ENCODE measurements at places on chromosomes 13 and 19.

- DNase-seq, result no peak
Observed at GRCh38 chr13:105058517-105058916, 1476.9 kb downstream of the EFNB2 start.

- no peak for DNase-seq
Observed at GRCh38 chr19:38711726-38712153, 32.5 kb downstream of the CAPN12 start.

DNA sequence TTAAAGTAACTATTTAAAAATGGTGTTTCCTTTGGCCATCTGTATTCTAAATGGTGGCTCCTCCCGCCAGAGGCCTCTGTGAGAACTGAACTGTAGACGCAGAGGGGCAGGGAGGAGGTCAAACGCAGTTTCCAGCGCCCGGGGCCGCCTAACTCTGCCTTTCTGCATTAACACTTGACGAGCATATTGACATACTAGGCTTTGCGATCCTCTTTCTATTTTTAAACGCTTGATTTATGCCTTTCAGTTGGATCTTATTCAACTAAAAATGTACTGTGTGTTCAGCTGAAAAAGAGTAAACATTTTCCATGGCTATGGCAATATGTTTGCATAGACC lies 74.7 kb downstream of the SPACA7 start:
- DNase-seq, result no peak

DNA sequence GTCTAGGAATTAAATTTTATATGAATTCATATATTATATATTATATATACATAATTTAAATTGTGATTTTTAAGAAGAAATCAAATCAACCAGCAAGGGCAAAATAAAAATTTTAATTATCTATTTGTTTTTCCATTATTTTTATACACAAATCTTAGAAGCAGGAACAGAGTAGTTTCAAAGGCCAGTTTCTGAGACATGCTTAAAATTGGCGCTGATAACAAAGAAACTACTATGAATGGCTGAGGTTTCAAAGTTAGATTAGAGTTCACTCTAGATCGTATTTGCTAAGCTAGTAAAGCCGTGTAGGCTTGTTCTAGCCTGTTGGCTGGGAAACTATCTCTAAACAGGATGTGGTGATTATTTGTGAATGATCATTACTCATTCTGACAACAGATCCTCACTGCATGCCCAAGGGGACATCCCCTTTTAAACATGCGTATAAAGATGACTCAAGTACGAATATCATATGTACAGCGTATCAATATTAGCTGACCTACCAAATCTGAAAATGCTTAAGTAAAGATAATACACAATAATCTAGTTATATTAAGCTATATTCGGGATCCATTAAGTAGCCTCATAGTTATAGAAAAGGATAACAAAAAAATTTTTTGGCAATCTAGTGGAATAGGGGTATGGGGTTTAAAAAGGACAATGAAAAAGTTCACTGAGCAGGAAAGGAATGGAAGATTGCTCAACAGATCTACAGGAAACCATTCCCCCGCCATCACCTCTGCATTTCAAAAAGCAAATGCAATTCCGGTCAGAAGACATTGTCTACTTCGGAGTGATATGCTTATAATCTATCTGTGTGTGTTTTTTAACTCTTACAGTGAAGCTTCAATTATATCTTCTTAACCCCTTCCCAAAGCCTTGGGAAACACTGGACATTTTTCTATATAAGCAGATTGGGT lies 150.1 kb downstream of the SHISA2 start:
- DNase-seq, result no peak

GRCh38 chr19:3024870-3025548 lies 4.1 kb downstream of the TLE2 start:
- DNase-seq, result no peak

- DNase-seq, result no peak
Observed at GRCh38 chr19:29309637-29310036, 96.7 kb upstream of the UQCRFS1 start.

- no peak for DNase-seq
Observed at GRCh38 chr13:102089722-102090121, 312.1 kb downstream of the FGF14 start.

GRCh38 chr19:6446452-6446851 lies 12.9 kb upstream of the SLC25A41 start:
- no peak for DNase-seq

- DNase-seq, result no peak
Observed at GRCh38 chr19:18465964-18466339, 28.0 kb upstream of the ISYNA1 start.

DNA sequence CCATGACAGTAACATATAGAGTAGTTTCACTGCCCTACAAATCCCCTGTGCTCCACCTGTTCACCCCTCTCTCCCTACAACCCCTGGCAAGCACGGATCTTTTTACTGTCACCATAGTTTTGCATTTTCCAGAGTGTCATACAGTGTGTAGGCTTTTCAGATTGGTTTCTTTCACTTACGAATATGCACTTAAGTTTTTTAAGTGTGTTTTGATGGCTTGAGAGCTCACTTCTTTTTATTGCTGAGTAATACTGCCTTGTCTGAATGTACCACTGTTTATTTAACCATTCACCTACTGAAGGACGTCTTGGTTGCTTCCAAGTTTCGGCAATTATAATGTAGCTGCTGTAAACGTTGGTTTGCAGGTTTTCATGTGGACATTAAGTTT lies 175.1 kb downstream of the ITGBL1 start:
- DNase-seq, result no peak

- no peak for DNase-seq
Observed at GRCh38 chr19:897442-898039, 4.3 kb downstream of the RNU6-9 start.

DNA sequence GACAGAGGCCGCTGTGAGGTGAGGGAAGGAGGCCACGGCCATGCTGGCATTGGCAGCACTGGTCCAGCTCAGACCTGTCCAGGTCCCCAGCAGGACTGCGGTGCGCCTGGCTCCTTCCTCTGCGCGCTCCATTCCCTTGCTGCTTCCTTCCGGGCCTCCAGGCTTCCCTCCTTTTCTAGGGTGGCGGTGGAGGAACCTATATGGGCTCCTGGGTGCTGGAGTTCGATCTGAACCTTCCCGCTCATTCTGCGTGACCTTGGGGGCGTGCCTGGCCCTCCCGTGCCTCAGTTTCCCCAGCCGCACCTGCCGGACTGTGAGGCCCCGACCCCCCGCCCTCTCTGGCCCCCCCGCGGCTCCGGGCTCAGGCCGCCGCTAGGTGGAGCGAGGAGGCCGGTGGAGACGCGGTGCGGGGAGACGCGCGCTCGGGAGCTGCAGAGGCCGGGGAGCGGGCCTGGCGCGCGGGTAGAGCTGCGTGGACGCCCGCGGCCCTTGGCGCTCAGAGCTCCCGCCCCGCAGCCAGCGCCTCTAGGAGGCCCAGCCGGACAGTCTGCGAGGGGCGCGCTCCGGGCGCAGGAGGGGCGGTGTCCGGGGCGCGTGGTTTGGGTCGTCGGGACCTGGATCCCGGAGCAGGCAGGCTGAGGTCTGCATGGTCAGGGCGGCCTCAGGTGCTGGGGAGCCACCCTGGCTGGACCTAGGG lies 29.9 kb downstream of the EFNA2 start:
- DNase-seq, result no peak

Data from iPS DF 6.9 (cell line).